Activated CD4-positive, alpha-beta T cell treated with anti-CD3 and anti-CD28 coated beads, Interleukin-2, amount 10 ng/mL, durations not matched to agents 7 days and 5 days (primary cell): ENCODE measurements at places on chromosomes 3 and 15.

- peaks cover 16% of the 10 kb centered on the region for H3K4me1 ChIP-seq
- no peak for DNase-seq
- H3K27me3 ChIP-seq = no peaks in the 10 kb centered on the region
- no peak overlapping the region for H3K4me3 ChIP-seq
- peak overlapping the region; percentile 26 for H3K27ac ChIP-seq
Observed at GRCh38 chr3:30495172-30496065, 111.0 kb upstream of the TGFBR2 start.

DNA sequence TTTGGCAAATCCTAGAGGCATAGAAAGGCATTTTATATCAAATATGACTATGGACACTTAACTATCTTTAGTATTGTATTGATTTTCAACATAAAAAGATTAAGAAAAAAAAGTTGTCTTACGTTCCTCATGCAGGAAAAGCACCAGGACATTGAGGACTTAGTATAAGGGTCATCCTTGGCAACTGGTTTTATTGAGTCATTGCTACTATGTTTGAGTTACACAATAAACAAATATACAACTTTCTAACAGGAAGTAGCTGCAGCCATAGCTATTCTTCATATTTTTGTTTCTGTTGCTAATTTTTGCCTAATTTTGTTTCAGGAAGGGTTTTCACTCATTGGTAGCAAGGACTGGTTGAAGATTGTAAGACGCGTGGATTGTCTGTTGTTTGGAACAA is 93.0 kb downstream of the NPTN start:
- peaks cover 6% of the 10 kb centered on the region for H3K27me3 ChIP-seq
- no peak overlapping the region for H3K27ac ChIP-seq
- no peaks in the 10 kb centered on the region for H3K4me1 ChIP-seq
- H3K36me3 ChIP-seq = no peaks in the 10 kb centered on the region
- no peak overlapping the region for H3K4me3 ChIP-seq
- DNase-seq = no peak

DNA sequence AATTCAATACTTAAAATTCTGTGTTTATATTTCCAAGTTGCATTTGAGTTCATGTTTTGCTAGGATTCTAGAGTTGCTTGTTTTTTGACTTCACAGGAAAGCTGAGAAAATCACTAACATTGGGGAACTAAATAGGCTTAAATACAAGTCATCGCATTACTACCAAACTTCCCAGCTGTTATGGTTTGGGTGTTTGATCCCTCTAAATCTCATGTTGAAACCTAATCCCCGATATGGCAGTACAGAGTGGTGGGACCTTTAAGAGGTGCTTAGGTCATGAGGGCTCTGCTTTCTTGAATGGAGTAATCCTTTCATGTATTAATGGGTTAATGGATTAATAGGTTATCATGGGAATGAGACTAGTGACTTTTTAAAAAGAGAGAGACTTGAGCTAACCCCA is 77.2 kb upstream of the ARPP21 start:
- no peak overlapping the region for H3K4me3 ChIP-seq
- no peak for DNase-seq
- H3K27ac ChIP-seq = no peak overlapping the region
- no peaks in the 10 kb centered on the region for H3K27me3 ChIP-seq

DNA sequence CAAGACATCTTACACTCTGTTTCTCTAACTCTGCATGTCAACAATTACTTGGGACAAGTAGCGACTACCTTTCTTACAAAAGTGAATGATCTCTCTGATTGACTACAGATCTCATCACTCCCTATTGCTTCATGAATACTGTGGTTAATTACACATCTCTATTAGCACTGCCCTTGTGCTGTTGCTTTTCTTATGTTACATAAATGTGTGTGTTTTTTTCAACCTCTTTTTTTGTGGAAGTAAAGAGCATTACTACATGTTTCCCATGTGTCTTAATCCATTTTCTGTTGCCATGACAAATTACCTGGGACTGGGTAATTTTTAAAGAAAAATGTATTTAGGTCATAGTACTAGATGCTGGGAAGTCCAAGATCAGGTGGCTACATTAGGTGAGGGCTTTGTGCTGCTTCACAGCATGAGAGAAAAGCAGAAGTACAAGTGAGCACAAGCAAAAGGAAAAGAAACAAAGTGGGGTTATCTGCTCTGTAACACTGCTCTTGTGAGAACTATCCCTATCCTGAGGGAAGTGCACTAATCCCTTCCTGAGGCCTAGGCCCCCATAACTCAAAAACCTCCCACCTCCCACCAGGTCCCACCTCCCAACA is 298.2 kb upstream of the SATB1 start:
- no peaks in the 10 kb centered on the region for H3K27me3 ChIP-seq
- peak overlapping the region; percentile 92 for H3K27ac ChIP-seq
- peak overlapping the region; percentile 46 for H3K4me3 ChIP-seq

GRCh38 chr3:64195789-64196188 is 29.5 kb downstream of the PRICKLE2 start:
- H3K27me3 ChIP-seq = peaks cover 2% of the 10 kb centered on the region
- no peaks in the 10 kb centered on the region for H3K36me3 ChIP-seq
- no peak overlapping the region for H3K4me3 ChIP-seq
- DNase-seq = no peak

DNA sequence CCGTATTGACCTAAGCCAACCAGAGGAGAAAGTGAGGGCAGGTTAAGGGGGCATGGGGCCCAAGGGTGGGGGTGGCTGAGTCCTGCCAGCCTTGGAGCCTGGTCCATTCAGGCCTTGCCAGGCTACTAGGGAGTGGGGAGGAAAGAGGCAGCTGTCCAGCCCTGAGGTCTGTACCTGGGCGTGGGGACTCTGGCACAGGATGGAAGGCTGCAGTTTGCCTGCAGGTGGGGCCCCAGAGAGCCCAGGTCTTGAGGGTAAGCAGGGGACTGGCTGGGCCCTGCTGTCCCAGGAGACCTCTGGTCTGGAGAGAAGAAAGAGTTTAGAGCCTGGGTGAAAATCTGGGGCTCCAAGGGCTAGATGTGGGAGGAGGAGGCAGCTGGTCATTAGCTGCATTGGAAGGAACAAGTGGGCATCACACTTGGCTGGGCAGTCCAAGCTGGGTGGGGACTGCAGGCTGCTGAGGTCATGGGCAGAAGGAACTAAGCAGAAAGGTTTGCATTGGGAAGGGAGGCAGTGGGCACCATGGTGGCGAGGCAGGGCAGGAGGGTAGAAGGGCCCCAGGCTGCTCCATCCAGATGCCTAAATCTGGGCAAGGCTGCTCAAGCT is 108.4 kb downstream of the OXNAD1 start:
- H3K4me1 ChIP-seq = peaks cover 90% of the 10 kb centered on the region
- peak overlapping the region; percentile 86 for H3K27ac ChIP-seq
- no peaks in the 10 kb centered on the region for H3K27me3 ChIP-seq
- H3K4me3 ChIP-seq = no peak overlapping the region

- H3K4me1 ChIP-seq = peaks cover 32% of the 10 kb centered on the region
- H3K4me3 ChIP-seq = no peak overlapping the region
- H3K36me3 ChIP-seq = peaks cover 4% of the 10 kb centered on the region
- DNase-seq = no peak
- no peak overlapping the region for H3K27ac ChIP-seq
Observed at GRCh38 chr3:13193320-13194284, 120.4 kb upstream of the IQSEC1 start.

DNA sequence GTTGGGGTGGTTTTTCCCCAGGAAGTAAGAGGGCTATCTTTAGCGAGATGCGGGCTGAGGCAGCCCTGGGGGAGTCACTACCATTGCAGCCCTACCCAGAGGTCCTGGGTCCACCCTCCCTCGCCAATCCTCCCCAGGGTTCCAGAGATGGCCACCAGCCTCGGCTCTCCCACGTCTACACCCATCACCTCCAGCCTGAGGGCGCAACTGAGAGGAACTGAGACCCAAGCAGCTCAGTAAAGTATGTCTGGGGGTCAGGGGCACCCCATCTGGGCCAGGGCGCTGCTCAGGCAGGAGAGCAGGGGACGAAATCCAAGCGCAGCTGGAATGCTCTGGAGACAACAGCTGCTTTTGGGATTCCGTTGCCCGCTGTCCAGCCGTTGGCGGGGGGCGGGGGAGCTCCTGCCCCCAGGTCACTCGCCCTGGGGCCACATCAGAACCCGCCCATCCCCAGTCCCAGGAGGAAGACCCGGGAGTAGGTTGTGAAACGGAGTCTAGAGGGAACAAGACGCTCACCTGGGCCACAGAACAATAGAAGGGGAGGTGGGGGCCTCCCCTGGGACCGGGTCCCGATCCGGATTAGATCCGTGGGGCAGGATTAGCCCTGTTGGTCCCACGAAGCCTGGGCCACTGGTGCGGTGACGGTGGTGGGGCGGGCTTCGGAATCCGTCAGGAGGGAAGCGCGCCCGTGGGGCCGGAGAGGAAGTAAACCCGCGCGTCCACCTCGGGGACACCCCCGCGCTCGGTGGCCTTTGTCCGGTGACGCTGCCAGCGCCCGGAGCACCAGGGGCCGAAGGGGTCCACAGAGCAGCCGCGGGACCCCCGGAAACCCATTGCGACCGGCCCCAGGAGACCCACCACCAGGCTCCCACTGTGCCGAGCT is 1.4 kb upstream of the NDUFAF3 start:
- peak overlapping the region; percentile 87 for H3K4me3 ChIP-seq
- H3K27me3 ChIP-seq = no peaks in the 10 kb centered on the region
- DNase-seq = peak; percentile 43
- H3K27ac ChIP-seq = peak overlapping the region; percentile 95
- H3K4me1 ChIP-seq = peaks cover 49% of the 10 kb centered on the region
